ENCODE measurements at places on chromosomes 7 and 10. TPM values are rescaled to one million over a fixed set of nuclear protein-coding genes. Genes with fewer than 3 reads are reported as not detected.

The WDR86 gene
- not detected for total RNA-seq

The KNDC1 gene
- 0.83 TPM for total RNA-seq

The LEP gene
- total RNA-seq: 1.0 TPM

The ALOX5 gene
- not detected for total RNA-seq

The MSMB gene
- total RNA-seq: not detected

The CPN1 gene
- not detected for total RNA-seq

The PIK3CG gene
- total RNA-seq: not detected

The SUGCT gene
- total RNA-seq: 12.3 TPM

DNA sequence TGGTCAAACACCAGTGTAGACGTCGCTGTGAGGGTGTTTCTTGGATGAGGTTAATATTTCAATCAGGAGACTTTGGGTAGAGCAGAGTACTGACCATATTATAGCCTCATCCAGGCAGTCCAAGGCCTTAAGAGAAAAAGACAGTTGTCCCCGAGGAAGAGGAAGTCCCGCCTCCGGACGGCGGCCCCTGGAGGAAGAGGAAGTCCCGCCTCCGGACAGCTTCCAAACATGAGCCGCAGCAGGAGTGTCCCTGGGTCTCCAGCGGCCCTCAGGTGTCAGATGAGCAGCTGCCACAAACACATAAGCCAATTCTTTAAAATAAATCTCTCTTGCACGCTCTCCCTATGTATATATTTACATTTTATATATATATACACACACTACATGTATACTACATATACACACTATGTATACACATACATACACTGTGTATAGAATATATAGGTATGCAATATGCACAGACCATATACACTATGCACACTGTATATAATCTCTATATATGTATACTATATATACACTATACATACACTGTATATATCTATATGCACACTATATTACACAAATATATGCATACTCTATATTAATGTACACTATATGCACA lies 37.5 kb downstream of the PWWP2B start:
- no peak for DNase-seq

DNA sequence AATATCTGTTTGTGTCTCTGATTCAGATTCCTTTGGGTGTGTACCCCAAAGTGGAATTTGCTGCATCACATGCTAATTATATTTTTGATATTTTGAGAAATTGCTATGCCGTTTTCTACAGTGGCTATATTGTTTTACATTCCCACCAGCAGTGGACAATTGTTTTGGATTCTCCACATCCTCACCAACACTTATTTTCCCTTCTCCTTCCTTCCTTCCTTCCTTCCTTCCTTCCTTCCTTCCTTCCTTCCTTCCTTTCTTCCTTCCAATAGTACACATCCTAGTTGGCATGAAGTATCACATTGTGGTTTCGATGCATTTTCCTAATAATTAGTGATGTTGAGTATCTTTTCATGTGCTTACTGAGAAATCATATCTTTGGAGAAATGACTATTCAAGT lies 535.5 kb downstream of the SH2D4B start:
- no peak for DNase-seq

- DNase-seq: no peak
These were observed 622.5 kb downstream of the TYW1 start for GRCh38 chr7:67619175-67619574.

GRCh38 chr7:100401811-100402210 lies 26.7 kb downstream of the ZCWPW1 start:
- DNase-seq: no peak

DNA sequence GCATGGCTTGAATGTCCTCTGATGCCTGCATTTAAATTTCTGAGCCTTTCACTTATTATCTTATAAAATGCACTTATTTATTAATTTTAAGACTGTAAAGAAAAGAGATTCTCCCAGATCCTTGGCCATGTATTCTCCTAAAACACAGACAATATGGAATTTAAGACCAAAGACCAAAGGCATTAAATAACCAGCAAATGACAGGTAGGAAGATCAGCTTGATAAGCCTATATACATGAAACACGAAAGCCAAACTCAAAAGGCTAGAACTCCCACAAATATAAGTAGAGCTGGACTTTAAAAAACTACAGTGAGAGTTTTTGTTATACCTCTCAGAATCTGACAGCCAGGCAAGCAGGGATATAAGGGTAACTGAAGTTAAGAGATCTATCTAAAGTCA lies 5.1 kb downstream of the ANXA11 start:
- DNase-seq: no peak

GRCh38 chr7:4205828-4206227 lies 476.3 kb upstream of the FOXK1 start:
- no peak for DNase-seq

- DNase-seq: no peak
These were observed 16.4 kb downstream of the PRSS2 start for GRCh38 chr7:142787034-142787768.

GRCh38 chr10:30781670-30782121 lies 152.1 kb upstream of the LYZL2 start:
- DNase-seq: no peak

DNA sequence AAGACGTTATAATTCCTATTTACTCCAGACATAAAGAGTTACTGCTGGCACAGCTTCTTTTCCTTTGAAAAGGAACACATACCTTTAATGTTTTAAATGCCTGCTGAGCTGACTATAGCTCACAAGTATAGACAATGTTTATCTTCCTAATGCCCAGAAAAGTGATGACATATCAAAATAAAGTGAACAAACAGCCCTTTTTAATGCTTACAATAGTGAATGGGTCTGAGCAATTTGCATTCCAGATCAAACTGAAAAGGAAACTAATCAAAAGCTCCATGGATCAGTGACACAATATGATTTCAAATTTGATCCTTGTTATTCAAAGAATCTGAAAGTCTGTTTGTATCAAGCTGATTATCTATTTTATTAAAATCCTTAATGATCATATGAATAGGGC lies 233.6 kb upstream of the SEMA3E start:
- DNase-seq: peak; percentile 49

DNA sequence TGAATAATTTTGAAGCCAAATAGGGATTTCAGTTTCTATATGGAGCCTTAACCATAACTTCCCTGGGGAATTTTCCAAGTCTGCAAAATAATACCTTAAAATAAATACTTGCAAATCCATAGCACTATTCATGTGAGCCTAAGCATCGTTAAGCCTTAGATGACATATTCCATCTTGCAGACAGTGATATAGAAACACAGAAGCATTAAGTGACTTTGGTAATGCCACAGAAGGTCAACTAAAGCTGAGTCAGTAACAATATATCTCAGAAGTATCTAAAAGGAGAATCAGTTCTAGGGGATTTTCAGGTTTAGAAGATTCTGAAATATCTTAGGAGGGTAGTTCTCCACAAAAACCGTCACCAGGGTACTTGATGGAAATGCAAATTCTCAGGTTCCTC lies 163.4 kb upstream of the COL1A2 start:
- no peak for DNase-seq
